ENCODE measurements at places on chromosomes 4 and X. TPM values are rescaled to one million over a fixed set of nuclear protein-coding genes. Genes with fewer than 3 reads are reported as not detected.

Gene TMPRSS11F
- total RNA-seq: not detected

Gene LUZP4
- not detected for total RNA-seq

Gene NWD2
- not detected for total RNA-seq

Gene INTU
- total RNA-seq: 0.60 TPM

Gene ZNF711
- 4.6 TPM for total RNA-seq

GRCh38 chr4:16722416-16722815, 176.0 kb downstream of the LDB2 start:
- H3K36me3 ChIP-seq: no peaks in the 10 kb centered on the region
- DNase-seq: no peak
- H3K4me1 ChIP-seq: no peaks in the 10 kb centered on the region
- no peak overlapping the region for H3K27ac ChIP-seq

- H3K4me1 ChIP-seq: no peaks in the 10 kb centered on the region
- H3K27me3 ChIP-seq: no peaks in the 10 kb centered on the region
- H3K36me3 ChIP-seq: no peaks in the 10 kb centered on the region
- no peak for DNase-seq
Measured at GRCh38 chr4:64130907-64131306, 278.3 kb downstream of the TECRL start.

- DNase-seq: no peak
- H3K27me3 ChIP-seq: no peaks in the 10 kb centered on the region
- H3K36me3 ChIP-seq: no peaks in the 10 kb centered on the region
- no peak overlapping the region for H3K4me3 ChIP-seq
Measured at GRCh38 chrX:149528381-149528780, 12.4 kb upstream of the EOLA1 start.

- no peaks in the 10 kb centered on the region for H3K36me3 ChIP-seq
- no peaks in the 10 kb centered on the region for H3K27me3 ChIP-seq
- DNase-seq: no peak
Measured at GRCh38 chr4:155738548-155738947, 20.3 kb upstream of the GUCY1B1 start.

GRCh38 chrX:9995855-9996339, 28.7 kb downstream of the CLDN34 start:
- H3K4me3 ChIP-seq: no peak overlapping the region
- peaks cover 6% of the 10 kb centered on the region for H3K27me3 ChIP-seq
- no peak overlapping the region for H3K27ac ChIP-seq
- no peaks in the 10 kb centered on the region for H3K36me3 ChIP-seq
- H3K4me1 ChIP-seq: peaks cover 32% of the 10 kb centered on the region

- no peaks in the 10 kb centered on the region for H3K36me3 ChIP-seq
- no peak overlapping the region for H3K4me3 ChIP-seq
- H3K4me1 ChIP-seq: no peaks in the 10 kb centered on the region
- H3K27me3 ChIP-seq: peaks cover 19% of the 10 kb centered on the region
- DNase-seq: no peak
Measured at GRCh38 chrX:66684196-66684595, 45.3 kb upstream of the EDA2R start.

DNA sequence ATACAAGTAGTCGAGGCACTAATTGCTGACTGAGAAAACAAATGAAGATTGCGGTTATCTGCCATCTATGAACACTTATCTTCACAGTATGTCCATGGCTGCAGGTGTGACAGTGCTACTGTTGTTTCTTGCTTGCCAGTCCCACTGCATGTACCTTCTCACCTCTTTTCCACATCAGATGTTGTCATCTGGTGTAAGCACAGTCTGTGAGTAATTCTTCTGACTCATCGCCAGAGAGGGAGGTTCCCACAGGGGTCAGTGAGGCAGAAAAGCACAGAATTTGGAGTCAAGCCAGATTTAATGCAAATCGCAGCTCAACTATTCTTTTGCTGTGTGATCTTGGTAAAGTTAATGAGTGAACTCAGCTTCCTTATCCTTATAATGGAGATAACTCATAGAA, 144.4 kb downstream of the GLRA2 start:
- H3K27me3 ChIP-seq: peaks cover 27% of the 10 kb centered on the region
- H3K4me3 ChIP-seq: peak overlapping the region; percentile 74
- no peak overlapping the region for H3K27ac ChIP-seq
- H3K36me3 ChIP-seq: no peaks in the 10 kb centered on the region

GRCh38 chrX:80022363-80023031, 7.9 kb downstream of the TBX22 start:
- H3K4me3 ChIP-seq: no peak overlapping the region
- DNase-seq: no peak

DNA sequence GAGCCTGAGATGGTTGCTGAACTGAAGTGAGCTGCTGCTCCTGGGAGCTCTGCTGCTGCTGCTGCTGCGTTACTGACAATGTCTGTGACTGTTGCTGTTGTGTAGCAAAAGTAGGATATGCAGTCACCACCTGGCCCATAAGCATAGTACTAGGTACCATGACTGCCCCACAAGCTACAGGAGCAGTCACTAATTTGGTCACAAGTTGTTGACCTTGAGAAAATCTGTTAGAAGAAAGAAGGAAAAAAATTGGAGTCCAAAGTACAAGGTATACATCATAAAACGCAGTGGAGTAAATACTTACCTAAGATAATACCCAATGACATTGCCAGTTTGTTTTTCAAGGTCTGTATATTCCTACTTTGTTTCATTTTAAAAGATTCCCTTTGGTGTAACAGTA, 42.6 kb downstream of the TMEM165 start:
- H3K4me3 ChIP-seq: no peak overlapping the region
- H3K36me3 ChIP-seq: peaks cover 16% of the 10 kb centered on the region
- DNase-seq: no peak
- H3K27ac ChIP-seq: peak overlapping the region; percentile 78
- peaks cover 12% of the 10 kb centered on the region for H3K4me1 ChIP-seq

GRCh38 chr4:121674696-121675095, 22.1 kb downstream of the ANXA5 start:
- peaks cover 5% of the 10 kb centered on the region for H3K36me3 ChIP-seq
- H3K27ac ChIP-seq: no peak overlapping the region
- H3K4me1 ChIP-seq: no peaks in the 10 kb centered on the region
- H3K4me3 ChIP-seq: no peak overlapping the region
- no peak for DNase-seq

DNA sequence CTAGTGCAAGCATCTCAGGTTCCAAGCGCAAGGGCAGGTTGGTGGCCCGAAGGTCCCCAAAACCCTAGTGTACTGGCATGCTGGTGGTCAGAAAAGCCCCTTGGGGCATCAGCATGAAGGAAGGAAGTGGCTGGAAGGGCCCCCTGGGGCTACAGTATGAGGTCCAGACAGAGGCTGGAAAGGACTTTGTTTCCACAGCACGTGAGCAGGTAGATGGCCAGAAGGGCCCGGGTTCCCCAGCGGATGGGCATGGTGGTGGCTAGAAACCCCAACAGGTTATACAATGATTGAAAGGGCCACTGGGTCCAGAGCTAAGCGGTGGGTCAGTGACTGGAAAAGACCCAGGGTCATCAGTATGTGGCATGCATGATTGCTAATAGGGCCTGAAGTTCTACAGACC, 34.7 kb upstream of the DCAF8L1 start:
- H3K4me1 ChIP-seq: no peaks in the 10 kb centered on the region
- no peak overlapping the region for H3K27ac ChIP-seq
- no peaks in the 10 kb centered on the region for H3K27me3 ChIP-seq
- H3K36me3 ChIP-seq: no peaks in the 10 kb centered on the region

- no peak overlapping the region for H3K4me3 ChIP-seq
- DNase-seq: no peak
- no peaks in the 10 kb centered on the region for H3K4me1 ChIP-seq
- H3K36me3 ChIP-seq: no peaks in the 10 kb centered on the region
- H3K27me3 ChIP-seq: no peaks in the 10 kb centered on the region
- H3K27ac ChIP-seq: no peak overlapping the region
Measured at GRCh38 chr4:186852073-186852420, 128.4 kb upstream of the FAT1 start.

All from activated T-cell treated with anti-CD3 and anti-CD28 coated beads, Interleukin-2, amount 50 U/mL, for 72 hours (primary cell).